ENCODE measurements at places on chromosomes 16 and 17. TPM values are rescaled to one million over a fixed set of nuclear protein-coding genes. Genes with fewer than 3 reads are reported as not detected.

- DNase-seq = no peak
Measured at GRCh38 chr17:41602524-41602923, 10.0 kb downstream of the KRT16 start.

GRCh38 chr16:21116148-21116693, 34.4 kb downstream of the DNAH3 start:
- no peak for DNase-seq

GRCh38 chr17:12122075-12122474, 101.4 kb downstream of the MAP2K4 start:
- no peak for DNase-seq

GRCh38 chr16:77288222-77288621, 89.0 kb downstream of the SYCE1L start:
- no peak for DNase-seq

GRCh38 chr17:57138956-57139576, 54.0 kb downstream of the AKAP1 start:
- no peak for DNase-seq

DNA sequence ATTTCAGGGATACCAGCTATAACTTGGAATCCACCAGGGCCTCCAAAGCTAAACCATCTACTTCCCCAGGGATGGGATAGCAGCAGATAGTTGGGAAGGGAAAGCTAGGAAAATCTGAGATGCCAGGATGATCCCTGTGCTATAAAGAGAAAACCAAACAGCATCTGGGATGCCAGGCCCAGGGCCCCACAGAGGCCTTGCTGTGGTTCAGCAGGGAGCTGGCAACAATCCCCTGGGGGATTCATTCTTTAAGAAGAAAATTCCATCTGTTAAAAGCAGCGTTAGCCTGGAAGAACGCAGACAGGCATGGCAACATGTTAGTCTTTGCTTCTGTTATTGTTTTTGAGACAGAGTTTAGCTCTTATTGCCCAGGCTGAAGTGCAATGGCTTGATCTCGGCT, 16.6 kb downstream of the MYO18A start:
- DNase-seq = no peak

- DNase-seq = no peak
Measured at GRCh38 chr16:88624977-88625576, 13.3 kb upstream of the IL17C start.

DNA sequence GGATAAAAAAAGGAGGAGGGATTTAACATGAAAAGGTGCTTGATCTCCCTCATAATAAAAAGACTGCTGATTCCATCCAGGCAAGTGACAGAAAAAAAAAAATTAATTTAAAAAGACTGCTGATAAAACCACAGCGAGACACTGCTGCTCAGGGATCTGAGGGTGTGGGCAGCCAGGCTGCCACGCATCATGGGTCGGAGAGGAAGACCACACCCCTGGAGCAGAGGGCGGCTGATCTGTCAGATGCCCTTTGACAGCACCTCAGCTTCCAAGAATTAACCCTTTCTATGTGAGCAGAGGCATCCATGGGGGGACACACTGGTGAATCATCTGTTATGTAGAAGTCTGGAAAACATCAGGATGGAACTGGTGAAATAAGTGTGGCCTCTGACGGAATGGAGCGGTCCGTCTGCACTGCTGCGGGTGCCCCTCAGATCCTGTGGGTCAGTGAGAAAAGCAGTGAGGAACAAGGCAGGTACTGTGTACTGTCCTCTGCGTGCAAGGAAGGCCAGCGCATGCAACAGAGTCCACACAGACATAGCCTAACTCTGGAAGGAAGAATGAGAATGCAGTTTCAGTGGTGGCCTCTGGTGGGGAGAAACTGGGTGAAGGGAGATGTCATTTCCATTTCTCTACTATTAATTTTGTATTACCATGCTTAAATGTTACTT, 19.8 kb downstream of the MAPT start:
- DNase-seq = no peak

- DNase-seq = no peak
Measured at GRCh38 chr17:82241183-82241925, 12.5 kb downstream of the SLC16A3 start.

GRAP gene
- total RNA-seq = 0.46 TPM

CD300H gene
- total RNA-seq = not detected

SDR42E2 gene
- total RNA-seq = not detected

All from neural progenitor cell (in vitro differentiated cells).